Activated T-helper 17 cell treated with anti-CD3 and anti-CD28 coated beads, Interleukin-2, amount 50 U/mL, for 72 hours (primary cell): ENCODE measurements at places on chromosomes 11 and 22. TPM values are rescaled to one million over a fixed set of nuclear protein-coding genes. Genes with fewer than 3 reads are reported as not detected.

DNA sequence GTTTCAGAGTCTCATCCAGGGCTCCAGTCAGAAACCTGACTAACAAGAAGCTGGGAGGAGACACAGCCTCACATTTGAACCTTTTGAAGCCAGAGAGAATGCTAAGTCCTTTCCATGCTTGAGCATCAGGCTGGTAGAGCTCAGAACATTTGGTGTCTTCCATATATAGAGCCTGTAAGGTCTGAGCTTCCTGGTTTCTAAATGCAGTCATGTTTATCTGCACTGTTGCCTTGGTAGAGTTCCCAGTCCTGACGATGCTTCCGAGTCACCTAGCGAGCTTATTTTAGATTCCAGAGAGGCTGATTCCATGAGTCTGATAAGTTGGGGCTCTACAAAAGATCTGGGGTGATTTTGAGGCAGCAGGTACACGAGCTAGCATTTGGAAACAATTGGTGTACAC, 68.4 kb upstream of the SORL1 start:
- H3K27ac ChIP-seq, result no peak overlapping the region
- no peaks in the 10 kb centered on the region for H3K27me3 ChIP-seq
- H3K4me1 ChIP-seq, result peaks cover 13% of the 10 kb centered on the region
- no peak for ATAC-seq
- no peak overlapping the region for H3K4me3 ChIP-seq

- H3K27me3 ChIP-seq, result no peaks in the 10 kb centered on the region
- peaks cover 23% of the 10 kb centered on the region for H3K4me1 ChIP-seq
- peak; percentile 72 for ATAC-seq
- peak overlapping the region; percentile 79 for H3K4me3 ChIP-seq
These were observed 11.3 kb upstream of the NFAM1 start for GRCh38 chr22:42443240-42444076.

GRCh38 chr11:32224580-32224979, 133.7 kb downstream of the RCN1 start:
- H3K36me3 ChIP-seq, result no peaks in the 10 kb centered on the region
- H3K27me3 ChIP-seq, result peaks cover 16% of the 10 kb centered on the region
- H3K4me3 ChIP-seq, result no peak overlapping the region
- no peaks in the 10 kb centered on the region for H3K4me1 ChIP-seq

- H3K36me3 ChIP-seq, result peaks cover 65% of the 10 kb centered on the region
- H3K27me3 ChIP-seq, result no peaks in the 10 kb centered on the region
- ATAC-seq, result no peak
- peaks cover 51% of the 10 kb centered on the region for H3K4me1 ChIP-seq
These were observed 46.0 kb downstream of the CELF1 start for GRCh38 chr11:47506795-47507562.

GRCh38 chr11:65314501-65315203, at the start of gene CDC42EP2:
TSS of gene CDC42EP2 (plus strand) at chr11:65314866. CDS start at chr11:65320899, 6,033 bp downstream.
- H3K27ac ChIP-seq, result no peak within 1 kb of the TSS
- peaks cover 5% of the 10 kb centered on the region for H3K4me1 ChIP-seq

- no peak overlapping the region for H3K27ac ChIP-seq
- H3K4me1 ChIP-seq, result no peaks in the 10 kb centered on the region
- H3K27me3 ChIP-seq, result no peaks in the 10 kb centered on the region
- H3K4me3 ChIP-seq, result no peak overlapping the region
- no peaks in the 10 kb centered on the region for H3K36me3 ChIP-seq
These were observed 1564.8 kb upstream of the TENM4 start for GRCh38 chr11:81005595-81005994.

- H3K27me3 ChIP-seq, result no peaks in the 10 kb centered on the region
- H3K27ac ChIP-seq, result peak overlapping the region; percentile 26
- peaks cover 19% of the 10 kb centered on the region for H3K36me3 ChIP-seq
- ATAC-seq, result no peak
- H3K4me3 ChIP-seq, result no peak overlapping the region
These were observed 16.8 kb downstream of the DGKZ start for GRCh38 chr11:46364056-46364455.

DNA sequence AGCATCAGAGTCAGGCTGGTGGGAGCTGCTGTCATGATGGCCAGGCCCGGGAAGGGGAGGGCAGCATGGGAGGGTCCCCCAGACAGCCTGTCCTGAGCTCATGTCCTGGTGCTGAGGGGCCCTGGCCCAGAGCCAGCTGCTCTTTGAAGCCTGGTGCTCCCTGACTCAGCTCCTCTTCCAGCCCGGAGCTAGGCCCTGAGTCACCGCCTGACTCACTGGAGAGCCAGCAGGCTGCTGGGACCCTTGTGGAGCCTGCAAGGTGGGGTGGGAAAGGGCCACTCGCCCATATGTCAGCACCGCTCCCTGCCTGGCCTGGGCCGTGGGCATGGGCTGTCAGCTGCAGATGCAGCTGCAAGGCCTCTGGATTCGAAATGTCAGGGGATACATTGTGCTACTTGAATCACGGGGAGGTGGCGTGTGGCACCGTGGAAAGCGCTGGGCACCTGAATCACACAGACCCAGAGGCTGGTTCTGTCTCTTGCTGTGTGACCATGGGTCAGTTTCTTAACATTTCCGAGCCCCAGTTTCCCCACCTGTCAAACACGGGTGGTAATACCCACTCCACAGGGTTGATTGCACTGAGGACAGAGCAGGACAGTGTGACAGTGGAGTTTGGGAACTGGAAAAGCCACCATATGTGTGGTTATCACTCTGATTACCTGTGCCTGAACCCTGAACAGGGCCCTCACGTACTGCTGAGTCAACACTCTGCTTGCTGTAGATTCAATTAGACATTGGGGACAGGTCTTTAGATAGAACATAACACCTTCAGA, 4.4 kb downstream of the CACNA1I start:
- no peak overlapping the region for H3K27ac ChIP-seq
- H3K36me3 ChIP-seq, result no peaks in the 10 kb centered on the region
- H3K27me3 ChIP-seq, result peaks cover 6% of the 10 kb centered on the region
- ATAC-seq, result peak; percentile 7
- H3K4me3 ChIP-seq, result no peak overlapping the region

DNA sequence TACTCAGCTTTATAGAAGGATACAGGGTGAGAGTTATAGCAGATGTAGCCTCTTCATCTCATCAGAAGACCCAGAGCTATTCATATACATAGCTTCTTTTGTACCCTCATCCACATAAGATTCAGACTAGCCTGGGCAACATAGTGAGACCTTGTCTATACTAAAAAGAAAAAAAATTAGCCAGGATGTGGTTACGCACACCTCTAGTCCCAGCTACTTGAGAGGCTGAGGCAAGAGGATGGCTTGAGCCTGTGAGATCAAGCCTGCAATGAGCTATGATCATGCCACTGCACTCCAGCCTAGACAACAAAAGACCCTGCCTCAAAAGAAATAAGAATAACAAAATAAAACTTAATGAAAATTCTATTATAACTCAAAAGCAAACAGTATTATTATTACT, 36.7 kb upstream of the B3GNT6 start:
- H3K27me3 ChIP-seq, result no peaks in the 10 kb centered on the region
- no peak overlapping the region for H3K27ac ChIP-seq
- peaks cover 6% of the 10 kb centered on the region for H3K36me3 ChIP-seq
- no peak for ATAC-seq

GRCh38 chr11:123707606-123708205, 33.8 kb downstream of the ZNF202 start:
- H3K27me3 ChIP-seq, result peaks cover 8% of the 10 kb centered on the region
- peak; percentile 53 for ATAC-seq
- no peaks in the 10 kb centered on the region for H3K36me3 ChIP-seq
- no peak overlapping the region for H3K4me3 ChIP-seq
- H3K27ac ChIP-seq, result no peak overlapping the region
- no peaks in the 10 kb centered on the region for H3K4me1 ChIP-seq

DNA sequence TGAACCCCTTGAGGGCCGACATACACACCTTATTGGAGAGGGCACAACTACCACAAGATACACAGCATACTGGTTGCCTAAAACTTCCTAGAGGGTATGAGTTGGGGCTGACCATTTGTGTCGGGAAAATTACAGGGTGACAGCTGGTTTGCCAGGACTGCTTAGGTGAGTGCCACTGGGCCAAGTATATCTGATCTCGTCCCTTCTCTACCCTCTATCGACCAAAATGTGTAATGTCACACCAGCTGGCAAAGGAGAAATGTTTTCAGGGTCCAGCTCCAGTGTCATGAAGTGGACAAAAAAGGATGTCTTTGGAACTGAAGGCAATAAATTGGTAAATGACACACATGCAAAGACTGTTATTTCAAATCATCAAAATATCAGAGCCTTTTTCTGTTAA, 126.1 kb downstream of the PGR start:
- H3K4me3 ChIP-seq, result no peak overlapping the region
- H3K27ac ChIP-seq, result no peak overlapping the region
- no peaks in the 10 kb centered on the region for H3K36me3 ChIP-seq
- H3K4me1 ChIP-seq, result no peaks in the 10 kb centered on the region

DNA sequence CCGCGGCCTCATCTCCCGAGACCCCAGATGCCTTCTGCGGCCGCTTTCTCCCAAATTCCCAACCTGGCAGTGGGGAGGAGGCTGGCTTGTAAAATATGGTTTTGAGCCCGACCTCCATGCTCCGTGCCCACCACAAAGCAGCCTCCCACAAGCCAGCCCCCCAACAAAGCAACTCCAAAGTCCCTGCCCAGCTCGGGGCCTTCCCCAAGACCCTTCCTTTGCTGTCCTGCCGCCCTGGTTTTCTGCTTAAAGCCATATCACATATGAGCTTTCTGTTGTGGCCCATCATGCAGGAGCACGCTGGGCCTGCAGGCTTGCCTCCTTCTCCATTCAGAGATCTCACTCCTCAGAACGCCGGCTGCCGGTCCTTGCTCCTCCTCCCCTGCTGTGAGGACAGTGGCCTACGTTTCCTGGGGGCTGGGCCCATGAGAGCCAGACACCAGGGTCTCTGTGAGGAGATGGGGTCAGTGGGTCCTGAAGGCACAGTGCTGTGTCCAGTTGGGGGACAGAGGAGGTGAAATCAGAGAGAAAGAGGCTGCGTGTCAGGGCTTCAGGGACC, 680.0 kb downstream of the BRD1 start:
- H3K27me3 ChIP-seq, result peaks cover 17% of the 10 kb centered on the region
- H3K4me1 ChIP-seq, result no peaks in the 10 kb centered on the region
- no peak for ATAC-seq
- no peak overlapping the region for H3K27ac ChIP-seq
- no peaks in the 10 kb centered on the region for H3K36me3 ChIP-seq
- H3K4me3 ChIP-seq, result no peak overlapping the region

- no peak overlapping the region for H3K4me3 ChIP-seq
- no peaks in the 10 kb centered on the region for H3K36me3 ChIP-seq
- ATAC-seq, result no peak
- H3K4me1 ChIP-seq, result no peaks in the 10 kb centered on the region
- H3K27me3 ChIP-seq, result peaks cover 8% of the 10 kb centered on the region
These were observed 58.8 kb downstream of the EHF start for GRCh38 chr11:34679681-34680080.

DNA sequence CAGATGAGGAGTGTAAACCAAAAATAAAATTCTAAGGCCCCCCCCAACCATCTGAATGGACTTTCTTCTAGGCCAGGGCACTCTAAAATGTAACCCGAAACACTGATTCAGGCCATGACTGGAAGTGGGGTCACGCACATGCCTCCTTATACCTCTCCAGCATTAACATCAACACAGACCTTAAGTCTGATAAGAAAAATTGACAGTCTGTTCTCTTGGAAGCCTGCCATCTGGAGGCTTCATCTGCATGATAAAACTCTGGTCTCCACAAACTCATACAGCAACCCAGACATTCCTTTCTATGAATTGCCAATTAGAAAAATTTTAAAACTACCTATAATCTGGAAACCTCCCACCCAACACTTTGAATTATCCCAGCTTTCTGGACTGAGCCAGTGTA, 3.9 kb upstream of the SERGEF start:
- no peak overlapping the region for H3K4me3 ChIP-seq
- peaks cover 22% of the 10 kb centered on the region for H3K4me1 ChIP-seq
- no peak for ATAC-seq
- no peak overlapping the region for H3K27ac ChIP-seq
- H3K36me3 ChIP-seq, result peaks cover 18% of the 10 kb centered on the region
- no peaks in the 10 kb centered on the region for H3K27me3 ChIP-seq

GRCh38 chr11:117586392-117586791, 210.6 kb downstream of the DSCAML1 start:
- no peaks in the 10 kb centered on the region for H3K36me3 ChIP-seq
- H3K27ac ChIP-seq, result no peak overlapping the region
- ATAC-seq, result no peak
- no peak overlapping the region for H3K4me3 ChIP-seq
- H3K4me1 ChIP-seq, result no peaks in the 10 kb centered on the region

GRCh38 chr11:86151174-86152005, 82.5 kb upstream of the PICALM start:
- peak overlapping the region; percentile 63 for H3K27ac ChIP-seq
- H3K4me1 ChIP-seq, result peaks cover 20% of the 10 kb centered on the region
- no peaks in the 10 kb centered on the region for H3K27me3 ChIP-seq

GRCh38 chr11:22920939-22921565, 60.8 kb upstream of the CCDC179 start:
- no peak overlapping the region for H3K4me3 ChIP-seq
- no peaks in the 10 kb centered on the region for H3K4me1 ChIP-seq
- ATAC-seq, result peak; percentile 47
- no peaks in the 10 kb centered on the region for H3K27me3 ChIP-seq

GRCh38 chr11:116276051-116277044, 496.4 kb downstream of the BUD13 start:
- H3K27me3 ChIP-seq, result peaks cover 11% of the 10 kb centered on the region
- H3K4me1 ChIP-seq, result no peaks in the 10 kb centered on the region
- no peaks in the 10 kb centered on the region for H3K36me3 ChIP-seq

DNA sequence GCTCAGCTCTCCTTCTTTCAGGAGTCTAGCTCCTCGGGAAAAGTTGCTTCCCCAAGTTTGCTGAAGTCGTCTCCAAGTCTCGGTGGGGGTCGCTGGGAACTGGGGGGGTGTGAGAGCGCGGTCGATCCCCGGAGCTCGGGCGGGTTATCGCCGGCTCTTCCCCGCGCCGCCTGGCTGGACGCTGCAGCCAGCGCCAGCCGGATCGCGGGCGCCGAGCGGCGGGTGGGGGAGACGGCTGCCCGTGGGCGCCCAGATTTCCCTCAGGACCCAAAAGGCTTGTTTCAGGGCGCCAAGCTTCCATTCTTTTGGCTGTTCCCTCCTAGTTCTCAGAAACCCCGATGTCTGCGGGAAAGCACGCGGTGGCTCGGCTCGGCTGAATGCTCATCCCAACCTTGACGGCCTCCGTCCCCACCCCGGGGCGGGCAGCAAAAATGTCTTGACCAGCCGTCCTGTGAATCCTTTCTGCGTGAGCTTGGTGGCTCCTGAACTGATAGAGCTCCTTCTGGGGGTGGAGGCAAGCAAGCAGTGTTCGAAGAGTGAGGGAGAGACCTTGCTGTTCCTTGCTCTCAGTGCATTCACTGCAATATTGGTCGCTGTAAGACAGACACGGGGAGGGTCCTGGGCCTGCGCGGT, 1.7 kb downstream of the ZBTB16 start:
- H3K27ac ChIP-seq, result no peak overlapping the region
- no peaks in the 10 kb centered on the region for H3K4me1 ChIP-seq
- ATAC-seq, result peak; percentile 6
- H3K36me3 ChIP-seq, result peaks cover 16% of the 10 kb centered on the region

CD3E gene
- total RNA-seq, result 338 TPM

SYT9 gene
- not detected for total RNA-seq

CSRP3 gene
- total RNA-seq, result not detected

E2F8 gene
- total RNA-seq, result 15.7 TPM

TTC28 gene
- 0.28 TPM for total RNA-seq

TTC36 gene
- total RNA-seq, result 0.29 TPM

ATXN10 gene
- total RNA-seq, result 89.1 TPM

HEPHL1 gene
- total RNA-seq, result not detected

DKK3 gene
- not detected for total RNA-seq

RFPL3 gene
- not detected for total RNA-seq

OR2AT4 gene
- not detected for total RNA-seq

OR5B21 gene
- total RNA-seq, result 2.9 TPM
